ENCODE measurements at places on chromosomes 3 and 15.

GRCh38 chr3:8455526-8456411 lies 45.9 kb upstream of the LMCD1 start:
- DNase-seq: no peak

DNA sequence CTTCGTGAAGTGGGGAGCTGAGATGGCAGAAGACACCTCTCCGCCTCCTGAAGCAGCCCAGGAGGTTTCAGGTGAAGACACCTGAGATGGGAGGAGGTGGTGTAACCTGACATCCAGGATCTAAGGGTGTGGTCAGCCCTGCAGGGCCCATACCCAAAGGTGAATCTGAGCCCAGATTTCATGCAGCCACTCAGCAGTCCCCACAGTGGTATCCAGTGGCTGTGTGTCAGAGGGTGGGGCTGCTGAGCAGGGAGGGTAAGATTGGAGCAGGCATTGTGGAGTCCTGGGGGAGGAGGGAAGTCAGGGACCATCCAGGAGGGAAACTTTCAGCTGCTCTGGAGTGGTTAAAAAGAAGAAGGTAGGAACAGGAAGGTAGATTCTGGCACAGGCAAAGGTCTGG lies 46.0 kb upstream of the SMAD6 start:
- no peak for DNase-seq

DNA sequence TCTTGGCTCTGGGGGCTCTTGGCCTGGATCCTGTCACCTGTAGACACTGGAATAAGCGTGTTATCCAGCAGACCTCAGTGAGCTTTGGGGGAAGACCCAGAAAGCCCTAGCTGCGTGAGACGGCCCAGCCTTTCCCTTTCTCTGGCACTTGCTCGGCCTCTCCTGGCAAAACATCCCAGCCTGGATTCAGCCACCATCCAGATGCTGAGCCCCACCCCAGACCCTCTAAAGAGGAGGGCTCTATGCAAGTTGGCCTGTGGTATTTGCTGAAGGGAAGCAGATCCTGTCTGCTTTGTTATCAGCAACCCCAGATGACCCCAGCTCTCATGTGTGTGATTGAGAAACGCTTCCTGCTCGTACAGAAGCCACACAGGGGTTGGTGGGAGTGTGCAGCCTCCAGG lies 267.2 kb downstream of the FAM43A start:
- no peak for DNase-seq

GRCh38 chr3:28326458-28326926 lies 22.0 kb upstream of the ZCWPW2 start:
- DNase-seq: no peak

- no peak for DNase-seq
These were observed 70.3 kb upstream of the OCA2 start for GRCh38 chr15:28169366-28169765.

- no peak for DNase-seq
These were observed 95.5 kb downstream of the ST6GAL1 start for GRCh38 chr3:187025656-187026316.

GRCh38 chr3:37064747-37065146 lies 71.4 kb downstream of the MLH1 start:
- DNase-seq: no peak

DNA sequence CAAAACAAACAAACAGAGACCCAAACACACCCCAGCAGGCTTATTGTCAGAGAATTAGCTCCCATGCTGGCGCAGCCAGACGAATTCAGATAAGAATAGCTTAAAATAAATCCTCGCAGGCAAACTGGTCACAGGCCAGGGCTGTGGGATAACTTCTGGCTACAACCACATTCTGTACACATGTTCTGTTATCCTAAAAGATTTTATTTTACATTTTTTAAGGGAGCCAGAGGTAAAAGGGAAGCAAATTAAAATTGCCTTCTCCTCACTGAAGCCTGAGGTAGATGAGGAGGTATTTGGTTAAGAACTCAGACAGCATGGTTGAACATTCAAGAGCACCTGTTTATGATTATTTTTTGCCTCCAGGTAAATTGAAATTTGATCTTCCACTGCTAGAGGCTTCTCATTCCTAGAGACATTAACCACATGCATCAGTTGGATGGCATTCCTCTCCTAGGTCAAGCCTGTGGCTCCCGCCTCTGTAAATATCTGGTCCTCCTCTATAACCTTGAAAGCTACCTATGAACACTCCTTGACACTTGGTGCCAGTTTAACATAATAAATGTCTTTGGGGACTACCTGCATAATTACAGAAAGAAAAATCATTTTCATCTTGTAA lies 190.3 kb downstream of the SATB1 start:
- DNase-seq: no peak

GRCh38 chr3:52893723-52894122 lies 3.6 kb downstream of the STIMATE start:
- no peak for DNase-seq

GRCh38 chr3:138781012-138781470 lies 53.7 kb downstream of the PIK3CB start:
- no peak for DNase-seq

DNA sequence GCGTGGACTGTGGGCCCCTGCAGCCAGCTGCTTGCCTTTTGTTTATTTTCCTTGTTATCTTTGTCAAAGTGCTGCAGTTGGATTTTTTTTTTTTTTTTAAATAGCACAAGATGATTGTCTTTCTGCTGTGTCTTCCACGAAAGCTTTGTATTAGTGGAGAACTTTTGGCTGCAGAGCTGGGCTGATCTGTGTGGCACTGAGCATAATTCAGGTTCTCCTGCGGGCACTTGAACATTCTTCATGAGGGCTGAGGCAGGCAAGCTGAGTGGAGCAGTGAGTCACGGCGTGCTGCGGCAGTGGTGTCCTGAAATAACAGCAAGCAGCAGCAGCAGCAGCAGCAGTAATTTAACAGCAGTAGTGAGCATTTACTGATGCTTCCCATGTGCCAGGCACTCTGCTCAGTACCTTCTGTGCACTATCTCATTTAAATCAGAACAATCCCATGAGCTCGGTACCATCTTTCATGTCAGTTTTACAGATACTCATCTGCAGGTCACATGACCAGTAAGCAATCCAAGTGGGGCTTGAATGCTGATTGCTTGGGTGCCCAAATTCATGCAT lies 45.8 kb downstream of the MITF start:
- no peak for DNase-seq

GRCh38 chr15:66145726-66146182 lies 107.8 kb downstream of the MEGF11 start:
- no peak for DNase-seq

GRCh38 chr15:48029642-48030041 lies 91.1 kb upstream of the SLC24A5 start:
- no peak for DNase-seq

DNA sequence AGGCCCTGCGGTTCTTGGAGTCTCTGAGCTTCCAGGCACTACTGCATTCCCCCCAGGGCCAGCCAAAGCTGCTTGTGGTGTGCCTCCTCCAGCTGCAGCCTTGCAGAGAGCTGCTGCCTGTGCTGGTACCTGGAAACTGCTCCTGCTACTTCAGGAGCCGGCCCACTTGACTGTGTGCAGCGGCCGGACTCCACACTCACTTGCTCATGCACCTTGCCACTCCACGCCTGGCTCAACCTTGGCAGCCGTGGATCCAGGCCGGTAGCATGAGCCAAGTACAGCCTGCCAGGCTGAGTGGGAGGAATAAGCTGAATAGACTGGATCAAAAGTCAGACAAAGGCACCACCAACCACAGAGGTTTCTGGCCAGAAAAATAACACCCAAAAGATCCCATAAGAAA lies 169.7 kb downstream of the TJP1 start:
- DNase-seq: no peak

Data from stimulated activated CD8-positive, alpha-beta memory T cell treated with anti-CD3 and anti-CD28 coated beads, Interleukin-4, amount 100 ng/mL, for 1 hour (primary cell).